ENCODE measurements at places on chromosomes 6 and 20.
A peak's percentile ranks its signal among the peaks of the same experiment; 100 is the strongest.

DNA sequence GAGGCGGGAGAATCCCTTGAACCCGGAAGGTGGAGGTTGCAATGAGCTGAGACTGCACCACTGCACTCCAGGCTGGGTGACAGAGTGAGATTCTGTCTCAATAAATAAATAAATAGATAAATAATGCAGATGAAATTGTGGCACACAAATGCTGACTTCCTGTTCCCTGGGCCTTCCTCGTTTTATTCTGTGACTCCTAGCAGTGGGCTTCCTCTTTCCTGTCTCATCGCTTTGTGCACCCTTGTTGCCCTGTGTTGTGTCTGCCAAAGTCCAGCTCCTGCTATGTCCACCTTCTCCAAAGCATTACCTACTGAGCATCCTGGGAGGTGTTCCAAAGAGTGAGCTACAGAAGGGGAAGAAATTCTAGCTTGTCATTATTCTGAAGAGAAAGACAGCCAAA lies 100.2 kb upstream of the TIAM2 start:
- DNase-seq = no peak

- no peak for DNase-seq
Observed at GRCh38 chr6:34259529-34260069, 10.8 kb upstream of the SMIM29 start.

DNA sequence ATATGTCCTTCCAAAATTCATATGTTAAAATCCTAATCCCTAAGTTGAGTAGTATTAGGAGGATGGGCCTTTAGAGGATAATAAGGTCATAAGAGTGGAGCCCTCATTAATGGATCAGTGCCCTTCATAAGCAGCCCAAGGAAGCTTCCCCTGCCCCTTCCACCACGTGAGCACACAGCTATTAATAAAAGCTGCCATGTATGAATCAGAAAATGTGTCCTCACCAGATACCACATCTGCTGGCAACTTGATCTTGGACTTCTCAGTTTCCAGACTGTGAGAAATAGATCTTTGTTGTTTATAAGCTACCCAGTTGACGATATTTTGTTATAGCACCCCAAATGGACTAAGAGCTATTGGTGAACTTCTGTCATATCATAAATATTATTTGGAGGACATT lies 207.7 kb upstream of the HDDC2 start:
- no peak for DNase-seq

- no peak for DNase-seq
Observed at GRCh38 chr20:37714978-37715672, 21.3 kb downstream of the CTNNBL1 start.

- no peak for DNase-seq
Observed at GRCh38 chr6:159943968-159944598, 24.8 kb upstream of the IGF2R start.

DNA sequence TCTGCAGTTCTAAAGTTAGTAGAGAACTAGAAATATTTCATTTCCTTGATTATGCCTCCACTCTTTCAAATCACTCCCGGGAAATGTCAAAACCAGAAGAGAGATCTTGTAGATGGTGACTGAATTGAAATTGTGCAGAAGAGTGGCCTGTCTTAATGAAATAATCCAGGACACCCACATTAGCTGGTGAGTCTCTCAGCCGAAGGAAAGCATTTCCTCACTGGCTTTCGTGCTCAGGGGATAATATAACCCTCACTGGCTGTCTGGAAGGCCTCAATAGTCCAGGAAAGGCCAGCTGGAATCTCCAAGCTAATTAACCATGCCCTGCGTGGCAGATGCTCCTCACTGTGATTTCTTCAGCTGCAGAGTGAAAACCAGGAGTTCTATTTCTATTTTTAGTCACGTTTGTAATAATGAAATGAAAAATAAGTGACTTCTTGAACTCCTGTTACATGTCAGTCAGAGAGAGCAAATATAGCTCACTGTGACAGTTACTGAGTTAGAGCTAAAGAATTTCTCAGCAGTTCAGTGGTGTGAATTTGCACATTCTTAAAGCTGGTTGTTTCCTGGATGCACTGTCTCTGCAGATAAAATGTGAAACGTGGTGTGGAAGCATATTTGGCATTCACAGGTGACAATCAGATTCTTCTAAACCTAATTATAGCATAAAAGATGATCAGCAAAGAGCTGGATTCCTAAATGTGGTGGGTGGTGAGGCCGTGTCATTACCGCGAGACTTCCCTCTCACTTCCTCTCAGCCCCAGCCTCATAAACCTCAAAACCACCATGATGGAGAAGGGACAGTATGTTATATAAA lies 211.7 kb downstream of the LMBRD1 start:
- DNase-seq = peak; percentile 2
